Central memory CD4-positive, alpha-beta T cell (primary cell): ENCODE measurements at places on chromosomes 13 and 19.
A peak's percentile ranks its signal among the peaks of the same experiment; 100 is the strongest.

DNA sequence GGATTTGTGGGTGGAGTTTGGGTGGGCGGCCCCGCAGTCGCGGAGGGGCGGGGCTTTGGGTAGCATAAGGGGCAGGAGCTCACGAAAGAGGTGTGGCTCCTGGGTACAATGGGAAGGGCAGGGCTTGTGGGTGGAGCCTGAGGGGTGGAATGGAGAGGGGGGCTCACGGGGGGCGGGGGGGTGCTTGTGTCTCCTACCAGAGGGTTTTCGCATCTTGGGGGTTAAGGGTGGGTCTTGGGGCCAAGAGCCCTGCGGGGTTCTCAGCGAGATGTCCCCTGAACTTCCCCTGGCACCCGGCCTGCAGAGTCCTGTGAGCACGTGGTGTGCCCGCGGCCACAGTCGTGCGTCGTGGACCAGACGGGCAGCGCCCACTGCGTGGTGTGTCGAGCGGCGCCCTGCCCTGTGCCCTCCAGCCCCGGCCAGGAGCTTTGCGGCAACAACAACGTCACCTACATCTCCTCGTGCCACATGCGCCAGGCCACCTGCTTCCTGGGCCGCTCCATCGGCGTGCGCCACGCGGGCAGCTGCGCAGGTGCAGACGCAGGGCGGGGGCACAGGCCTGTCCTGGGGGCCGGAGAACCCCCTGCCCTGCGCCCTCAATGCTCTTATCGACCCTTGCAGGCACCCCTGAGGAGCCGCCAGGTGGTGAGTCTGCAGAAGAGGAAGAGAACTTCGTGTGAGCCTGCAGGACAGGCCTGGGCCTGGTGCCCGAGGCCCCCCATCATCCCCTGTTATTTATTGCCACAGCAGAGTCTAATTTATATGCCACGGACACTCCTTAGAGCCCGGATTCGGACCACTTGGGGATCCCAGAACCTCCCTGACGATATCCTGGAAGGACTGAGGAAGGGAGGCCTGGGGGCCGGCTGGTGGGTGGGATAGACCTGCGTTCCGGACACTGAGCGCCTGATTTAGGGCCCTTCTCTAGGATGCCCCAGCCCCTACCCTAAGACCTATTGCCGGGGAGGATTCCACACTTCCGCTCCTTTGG lies 5.1 kb downstream of the FSTL3 start:
- DNase-seq, result peak; percentile 40

DNA sequence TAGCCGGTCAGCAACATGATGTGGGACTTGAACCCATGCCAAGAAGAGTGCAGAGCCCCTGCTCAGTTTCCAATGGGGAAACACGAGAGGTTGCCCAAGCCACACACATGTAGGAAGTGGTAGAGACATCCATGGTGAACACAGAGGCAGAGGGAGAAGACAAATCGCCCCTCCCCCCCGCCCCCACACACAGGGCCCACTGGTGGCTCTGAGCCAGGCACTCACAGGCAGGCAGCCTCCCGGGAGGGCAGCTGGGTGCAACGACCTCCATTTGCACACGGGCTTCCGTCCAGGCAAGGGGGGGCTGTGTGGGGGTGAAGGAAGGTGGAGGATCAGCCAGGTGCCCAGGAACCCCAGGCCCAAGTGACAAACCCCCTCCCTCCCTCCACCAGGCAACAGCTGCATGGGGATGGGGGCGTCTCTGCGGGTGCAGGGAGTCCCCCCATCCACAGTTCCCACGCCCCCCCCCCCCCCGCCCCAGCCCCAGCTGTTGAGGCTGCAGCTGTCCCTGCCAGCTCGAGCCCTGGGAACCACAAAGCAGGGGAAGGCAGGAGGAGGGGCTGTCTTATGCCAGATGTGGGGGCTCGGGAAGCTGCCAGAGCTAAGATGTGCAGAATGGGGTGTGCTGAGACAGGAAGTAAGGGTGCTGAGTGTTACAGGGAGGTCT lies 3.4 kb downstream of the NOTCH3 start:
- DNase-seq, result no peak

- DNase-seq, result no peak
Observed at GRCh38 chr19:42197375-42197817, 20.1 kb downstream of the DEDD2 start.

GRCh38 chr13:34085204-34085603 lies 267.3 kb downstream of the RFC3 start:
- DNase-seq, result no peak

- DNase-seq, result no peak
Observed at GRCh38 chr19:28397306-28397705, 815.6 kb downstream of the UQCRFS1 start.

GRCh38 chr19:54608792-54609191 lies 15.4 kb downstream of the LILRA1 start:
- no peak for DNase-seq

- DNase-seq, result no peak
Observed at GRCh38 chr19:17775991-17776803, 18.7 kb upstream of the B3GNT3 start.

DNA sequence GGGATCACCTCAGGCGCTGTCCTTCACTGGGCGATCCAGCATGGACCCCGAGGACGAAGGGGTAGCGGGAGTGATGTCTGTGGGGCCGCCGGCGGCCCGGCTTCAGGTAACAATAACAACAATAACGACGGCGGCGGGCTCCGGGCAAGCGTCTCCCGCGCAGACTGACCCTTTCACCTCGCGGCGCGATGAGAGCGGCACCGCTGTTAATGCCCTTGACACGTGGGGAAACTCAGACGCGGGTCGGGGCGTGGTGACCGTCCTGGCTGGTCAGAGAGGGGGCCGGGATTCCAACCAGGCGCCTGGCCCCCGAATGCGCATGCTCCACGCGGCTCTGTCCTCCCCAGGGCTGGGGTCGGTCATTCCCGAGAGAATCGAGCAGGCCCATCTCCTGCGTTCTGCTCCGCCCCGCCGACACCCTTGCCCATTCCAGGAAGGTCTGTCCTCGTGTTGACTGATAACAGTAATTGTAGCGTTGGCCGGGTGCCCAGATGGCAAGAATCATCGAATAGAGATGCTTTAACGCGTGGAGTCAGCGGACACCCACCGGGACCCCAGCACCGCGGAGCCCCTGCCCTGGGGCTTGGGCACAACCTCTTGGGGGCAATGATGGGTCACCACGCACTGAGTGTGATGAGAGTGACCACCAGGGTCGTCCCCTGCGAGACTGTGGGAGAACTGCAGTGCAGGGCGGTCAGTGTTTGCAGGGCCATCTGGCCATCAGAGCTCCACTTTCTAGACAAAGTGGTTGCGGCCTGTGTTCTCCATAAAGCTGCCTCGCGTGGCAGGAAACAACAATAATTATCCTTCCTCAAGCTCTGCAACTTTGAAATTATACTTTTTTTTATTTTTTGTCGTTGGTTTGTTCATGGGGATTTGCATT lies 528 bp downstream of the ZNF8 start:
- peak; percentile 8 for DNase-seq

GRCh38 chr19:45547965-45548609 lies 36.5 kb downstream of the OPA3 start:
- no peak for DNase-seq

DNA sequence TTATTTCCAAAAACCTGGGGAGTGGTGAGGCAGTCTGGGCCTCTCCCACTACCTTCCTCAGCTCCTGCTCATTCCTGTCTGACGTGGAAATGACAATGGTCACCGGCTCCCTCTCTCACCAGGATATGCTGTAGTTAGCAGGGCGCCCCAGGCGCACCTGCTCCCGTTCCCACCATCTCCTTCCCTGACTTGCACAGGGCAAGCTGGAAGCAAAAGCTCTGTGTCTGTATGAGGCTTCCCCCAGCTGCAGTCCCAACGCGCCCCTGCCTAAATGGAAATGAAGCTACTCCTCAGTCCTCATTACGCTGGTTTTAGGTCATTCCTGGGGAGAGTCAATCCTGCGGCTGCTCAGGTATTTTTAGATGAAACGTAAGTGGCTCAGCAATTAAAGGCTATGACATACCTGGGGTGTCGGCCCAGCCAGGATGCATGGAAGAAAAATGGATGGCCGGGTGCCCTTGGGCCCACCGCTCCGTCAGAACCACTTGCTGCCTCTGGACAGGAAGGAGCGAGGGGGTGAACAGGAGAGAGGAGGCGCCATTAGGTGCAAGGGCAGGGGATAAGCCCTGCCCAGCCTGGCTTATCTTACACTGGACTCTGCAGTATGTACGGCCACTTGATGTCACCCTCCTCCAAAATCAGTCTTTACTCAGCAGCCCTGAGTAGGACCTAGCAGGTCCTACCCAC lies 32.4 kb downstream of the DHRS12 start:
- no peak for DNase-seq

DNA sequence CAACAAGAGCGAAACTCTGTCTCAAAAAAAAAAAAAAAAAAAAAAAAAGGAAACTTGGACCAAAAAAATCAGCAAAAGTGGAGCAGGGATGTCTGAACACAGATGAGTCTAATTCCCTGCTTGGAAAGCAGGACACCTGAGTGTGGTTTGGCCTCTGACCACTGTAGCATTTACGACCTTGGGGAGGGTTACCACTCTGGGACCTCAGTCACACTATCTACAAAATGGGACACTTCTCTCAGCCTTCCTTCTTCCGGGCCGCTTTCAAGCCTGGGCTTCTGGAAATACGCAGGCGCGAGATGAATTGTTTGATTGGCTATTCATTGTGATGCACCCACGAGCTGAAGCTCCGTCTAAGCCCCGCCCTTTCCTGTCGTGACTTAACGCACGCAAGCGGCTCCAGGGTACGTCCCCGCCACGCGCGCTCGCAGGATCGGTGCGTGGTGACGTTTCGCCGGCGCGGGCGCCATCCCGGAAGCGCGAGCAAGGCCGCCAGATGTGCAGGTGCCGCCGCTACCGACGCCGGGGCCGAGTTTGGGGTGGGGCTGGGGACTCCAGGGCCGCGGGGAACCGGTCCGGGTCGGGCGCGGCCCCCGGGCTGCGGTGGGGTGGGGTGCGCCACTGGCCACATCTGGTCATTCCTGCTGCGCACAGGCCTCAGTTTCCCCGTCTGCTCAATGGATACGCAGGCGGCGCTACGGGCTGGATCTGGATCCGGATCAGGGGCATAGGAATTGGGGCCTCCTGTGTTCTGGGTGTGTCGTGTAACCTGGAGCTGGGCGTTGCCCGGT lies at the start of gene KXD1:
TSS of gene KXD1 (plus strand) at position 460 of the 791 bp plus-strand sequence. CDS start 4,187 bp downstream, outside the sequence.
- DNase-seq, result peak; percentile 98

- no peak for DNase-seq
Observed at GRCh38 chr13:52459668-52460067, 4.4 kb downstream of the CKAP2 start.

DNA sequence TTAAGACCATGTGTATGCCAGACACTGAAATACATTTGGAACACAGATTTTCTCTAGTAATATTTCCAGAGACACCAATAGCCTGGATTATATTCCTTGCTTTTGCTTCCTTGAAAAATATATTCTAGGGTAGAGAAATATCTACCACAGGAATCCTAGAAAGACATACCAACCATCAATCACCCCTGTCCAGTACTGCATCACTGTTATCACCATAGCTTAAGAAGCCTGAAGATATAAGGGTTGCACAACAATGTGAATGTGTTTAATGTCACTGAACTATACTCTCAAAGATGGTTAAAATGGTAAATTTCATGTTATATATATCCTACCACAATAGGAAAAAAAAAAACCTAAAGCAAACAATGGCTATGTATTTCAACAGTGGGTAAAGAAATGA lies 163.6 kb downstream of the DIAPH3 start:
- no peak for DNase-seq

DNA sequence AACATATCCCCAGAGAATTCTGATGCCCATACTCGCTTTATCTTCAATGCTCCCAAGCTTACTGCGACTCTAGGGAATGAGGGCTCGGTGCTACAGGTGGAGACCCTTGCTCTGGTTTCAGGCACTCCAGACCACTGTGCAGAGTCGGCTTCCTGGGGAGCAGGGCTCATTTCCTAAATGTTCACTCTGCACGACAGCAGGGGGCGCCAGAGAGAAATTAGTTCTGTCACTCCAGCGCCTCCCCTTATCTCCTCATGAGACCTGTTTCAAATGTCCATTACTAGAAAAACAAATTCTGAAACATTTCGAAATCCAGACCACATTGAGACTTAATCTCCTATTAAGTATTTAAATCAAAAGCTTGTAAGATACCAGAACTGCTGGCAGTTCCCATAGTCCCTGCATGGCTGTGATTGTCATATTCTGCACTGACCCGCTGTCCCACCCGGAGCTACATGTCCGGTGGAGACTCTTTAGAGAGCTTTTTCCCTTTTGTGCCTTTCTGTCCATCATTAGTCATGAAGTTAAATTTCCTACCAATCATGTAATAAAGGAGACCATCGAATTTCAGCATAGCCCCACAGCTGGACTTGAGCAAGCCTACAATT lies 22.4 kb downstream of the EPSTI1 start:
- DNase-seq, result peak; percentile 68

DNA sequence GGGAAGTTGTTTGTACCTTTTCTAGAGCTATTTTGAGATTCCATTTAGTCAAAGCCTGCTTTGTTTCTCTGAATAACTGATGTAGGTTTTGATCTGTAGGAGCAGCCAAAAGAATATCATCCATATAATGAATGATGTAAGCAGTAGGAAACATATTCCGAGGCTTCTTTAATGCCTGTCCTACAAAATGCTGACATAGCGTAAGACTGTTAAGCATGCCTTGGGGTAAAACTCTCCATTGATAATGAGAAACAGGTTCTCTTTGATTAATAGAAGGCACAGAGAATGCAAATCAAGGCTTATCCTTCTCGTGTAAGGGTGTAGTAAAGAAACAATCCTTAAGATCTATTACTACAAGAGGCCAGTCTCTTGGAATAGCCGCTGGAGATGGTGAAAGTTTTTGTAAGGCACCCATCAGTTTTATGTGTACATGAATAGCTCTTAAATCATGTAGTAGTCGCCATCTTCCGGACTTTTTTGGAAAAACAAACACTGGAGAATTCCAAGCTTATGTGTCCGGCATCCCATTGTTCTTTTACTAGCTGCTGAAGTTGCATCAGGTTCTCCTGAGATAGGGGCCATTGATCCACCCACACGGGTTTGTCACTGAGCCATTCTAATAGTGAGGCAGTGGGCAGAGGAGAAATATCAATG lies 13.5 kb downstream of the FPR3 start:
- no peak for DNase-seq

GRCh38 chr13:66369666-66370065 lies 860.5 kb downstream of the PCDH9 start:
- DNase-seq, result no peak

DNA sequence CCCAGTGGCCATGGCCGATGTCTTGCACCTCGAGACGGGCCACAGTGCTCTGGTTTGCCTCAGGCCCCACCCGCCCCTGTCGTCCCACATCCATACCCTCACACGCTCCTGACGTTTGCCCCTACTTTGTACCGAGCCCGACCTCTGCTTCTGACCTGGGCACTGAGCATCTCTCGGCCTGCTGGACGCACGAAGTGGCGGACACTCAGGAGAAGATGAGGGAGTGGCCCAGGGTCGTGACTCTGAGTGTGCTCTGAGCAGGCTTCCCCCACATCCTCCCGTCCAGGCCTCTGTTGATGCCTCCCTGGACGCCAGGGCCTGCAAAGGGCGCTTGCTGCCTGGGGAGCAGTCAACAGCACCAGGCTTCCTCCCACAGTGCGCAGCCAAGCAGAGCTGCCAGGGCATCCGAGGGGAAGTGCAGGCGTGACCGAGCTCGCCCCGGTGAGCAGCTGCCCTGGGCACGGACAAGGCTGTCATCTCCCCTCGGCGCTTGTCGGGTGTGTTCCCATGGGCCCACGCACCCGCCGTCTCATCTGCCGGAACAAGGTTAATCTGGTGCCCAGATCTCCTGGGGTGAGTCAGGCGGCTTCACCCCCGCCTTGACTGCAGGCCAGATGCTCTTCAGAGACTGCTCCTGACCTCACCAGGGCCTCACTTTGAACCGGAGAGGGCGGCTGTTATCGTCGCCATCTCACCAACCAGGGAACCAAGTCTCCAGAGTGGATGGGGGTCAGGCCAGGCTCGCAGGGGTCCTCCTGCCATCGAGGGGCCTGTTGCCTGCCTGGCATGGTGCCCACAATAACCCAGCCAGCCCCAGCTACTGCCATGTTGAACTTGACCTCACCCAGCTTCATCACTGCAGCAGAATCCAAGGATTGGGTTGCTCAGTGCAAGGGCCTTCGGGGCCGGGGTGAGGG lies 27.2 kb downstream of the COMP start:
- DNase-seq, result no peak
